ENCODE measurements at places on chromosomes 2 and 18.

GRCh38 chr2:11941201-11942177 is 195.1 kb downstream of the LPIN1 start:
- no peak for ATAC-seq

- no peak for ATAC-seq
These were observed 3.8 kb downstream of the GALNT5 start for GRCh38 chr2:157261199-157261782.

- ATAC-seq, result no peak
These were observed 57.9 kb upstream of the GLI2 start for GRCh38 chr2:120677696-120678247.

DNA sequence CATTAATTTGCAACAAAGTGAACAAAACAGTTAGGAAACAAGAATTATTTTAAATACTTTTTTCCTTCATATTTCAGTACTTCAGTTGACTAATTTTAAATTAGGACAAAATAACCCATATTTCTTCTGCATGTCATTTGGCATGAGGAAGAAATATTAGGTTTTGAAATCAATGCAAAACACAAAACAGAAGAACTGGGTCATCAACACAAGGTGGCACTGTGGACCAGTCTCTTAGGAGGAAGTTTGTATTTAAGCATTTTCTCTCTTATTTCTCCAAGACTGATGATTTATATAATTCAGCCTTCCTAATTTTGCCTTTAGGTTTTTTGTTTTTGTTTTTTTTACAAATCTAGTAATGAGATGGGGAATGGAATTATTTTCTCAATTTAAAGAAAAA is 352.8 kb upstream of the KCNH7 start:
- ATAC-seq, result no peak

GRCh38 chr2:74895001-74895400 is 61.1 kb downstream of the HK2 start:
- no peak for ATAC-seq

- ATAC-seq, result no peak
These were observed 56.5 kb downstream of the TET3 start for GRCh38 chr2:74041182-74041581.

DNA sequence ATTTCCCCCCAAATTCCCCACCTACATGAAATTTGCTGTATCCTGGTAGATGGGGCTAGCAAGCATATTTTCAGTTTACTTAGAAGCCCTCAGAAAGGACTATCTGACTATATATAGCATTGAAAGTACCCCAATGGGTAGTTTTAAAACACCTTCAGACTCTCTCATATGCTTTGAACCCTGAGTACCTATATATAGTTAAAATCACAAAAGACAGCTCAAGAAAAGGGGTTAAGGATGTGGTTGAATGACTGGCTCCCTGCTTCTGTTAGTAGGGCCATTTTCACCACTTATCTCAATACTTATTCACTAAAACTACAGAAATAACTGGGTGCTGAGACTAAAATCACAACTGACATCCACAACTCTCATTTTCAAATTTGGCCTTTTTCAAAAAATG is 18.5 kb downstream of the WDPCP start:
- no peak for ATAC-seq

GRCh38 chr2:168538534-168538933 is 82.5 kb downstream of the CERS6 start:
- ATAC-seq, result no peak

DNA sequence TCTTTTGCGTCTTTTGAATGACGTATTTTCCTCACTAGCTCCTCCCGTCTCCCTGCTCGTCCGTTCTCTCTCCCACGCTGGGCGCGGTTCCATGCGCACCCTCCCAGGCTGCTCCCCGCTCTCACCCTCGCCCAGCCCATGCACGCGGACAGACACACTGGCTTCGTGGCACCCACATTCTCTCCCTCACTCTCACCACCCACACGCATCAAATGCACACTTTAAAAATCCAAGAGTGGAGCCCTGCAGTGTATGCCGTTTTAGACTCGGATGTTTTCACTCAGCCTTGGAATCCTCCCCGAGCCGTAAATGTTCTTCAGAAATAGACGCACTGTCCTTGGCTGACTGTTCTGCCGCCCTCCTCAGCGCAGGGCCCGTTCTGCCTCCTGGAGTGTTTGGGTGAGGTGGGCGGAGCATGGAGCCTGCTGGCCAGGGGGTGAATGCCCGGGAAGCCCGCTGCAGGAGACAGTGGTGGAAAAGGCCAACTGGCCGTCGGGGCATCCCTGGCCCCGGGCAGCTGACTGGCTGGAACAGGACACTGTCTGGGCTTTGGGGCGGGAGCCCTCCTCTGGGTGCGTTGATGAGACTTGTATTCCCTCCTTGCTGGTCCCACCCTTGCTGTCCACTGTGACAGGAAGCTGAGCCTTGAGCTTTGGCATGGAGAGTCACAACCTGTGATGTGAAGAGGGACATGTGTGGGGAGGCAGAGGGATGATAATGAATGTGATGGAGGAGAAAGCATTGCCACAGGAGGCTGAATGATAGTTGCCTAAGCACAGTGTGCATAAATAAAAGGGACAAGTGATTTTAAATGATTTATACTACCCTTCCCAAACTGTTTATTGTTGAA is 35.4 kb upstream of the LYPD6B start:
- ATAC-seq, result no peak

DNA sequence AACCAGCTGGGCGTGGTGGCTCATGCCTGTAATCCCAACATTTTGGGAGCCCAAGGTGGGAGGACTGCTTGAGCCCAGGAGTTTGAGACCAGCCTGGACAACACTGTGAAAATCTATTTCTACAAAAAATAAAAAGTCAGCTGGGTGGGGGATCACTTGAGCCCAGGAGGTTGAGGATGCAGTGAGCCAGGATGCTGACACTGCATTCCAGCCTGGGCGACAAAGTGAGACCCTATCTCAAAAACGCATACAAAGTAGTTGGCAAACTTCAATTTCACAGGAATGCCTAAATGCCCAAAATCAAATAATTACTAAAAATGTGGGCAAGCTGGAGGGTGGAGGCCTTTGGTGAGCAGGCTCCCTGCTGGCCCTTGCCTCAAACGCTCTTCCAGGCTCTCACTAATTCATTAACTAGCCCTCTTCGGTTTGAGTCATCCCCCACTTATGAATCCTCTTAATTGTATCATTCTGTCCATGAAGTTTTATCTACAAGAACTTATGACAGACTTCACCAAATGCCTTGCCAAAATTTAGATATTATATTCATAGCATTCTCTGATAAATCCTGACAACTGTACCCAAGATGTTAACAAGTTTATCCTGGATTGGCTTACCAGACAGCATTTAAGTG is 68.7 kb upstream of the ZFP36L2 start:
- no peak for ATAC-seq

- no peak for ATAC-seq
These were observed 295.0 kb downstream of the RAD51AP2 start for GRCh38 chr2:17223211-17223610.

DNA sequence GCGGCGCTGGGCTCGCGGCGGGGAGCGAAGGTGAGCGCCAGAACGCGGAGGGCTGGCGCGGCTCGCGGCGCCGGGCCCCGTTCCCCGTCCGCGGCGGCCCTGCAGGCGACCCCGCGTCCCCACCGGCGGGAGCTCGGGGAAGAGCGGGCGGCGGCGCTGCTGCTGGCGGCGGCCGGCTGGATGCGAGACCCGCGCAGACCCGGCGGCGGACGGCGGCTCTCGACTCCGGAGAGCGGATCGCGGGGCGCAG is 213 bp downstream of the DOK6 start:
- ATAC-seq, result no peak

- ATAC-seq, result no peak
These were observed 17.1 kb upstream of the HNMT start for GRCh38 chr2:137947032-137947727.
